A549 treated with GW870086 at 1 μM for 4 hours (cell line): ENCODE measurements at places on chromosomes 12 and 14. TPM values are rescaled to one million over a fixed set of nuclear protein-coding genes. Genes with fewer than 3 reads are reported as not detected.

Gene OTOGL
- not detected in 5 replicates for total RNA-seq

Gene BBOF1
- 2.7 to 4.7 TPM (median 3.6 TPM) in 5 replicates for total RNA-seq

Gene TMEM30B
- total RNA-seq = 0.25 to 0.58 TPM (median 0.32 TPM) in 5 replicates

Gene RPS6KA5
- total RNA-seq = 3.6 to 6.6 TPM (median 5.2 TPM) in 5 replicates

Gene BCL7A
- total RNA-seq = 9.6 to 12.2 TPM (median 11.6 TPM) in 5 replicates
